ENCODE measurements at places on chromosomes 5 and 9.
A peak's percentile ranks its signal among the peaks of the same experiment; 100 is the strongest.

- DNase-seq = peak; percentile 37
Measured at GRCh38 chr5:137743031-137743640, 7.2 kb upstream of the KLHL3 start.

DNA sequence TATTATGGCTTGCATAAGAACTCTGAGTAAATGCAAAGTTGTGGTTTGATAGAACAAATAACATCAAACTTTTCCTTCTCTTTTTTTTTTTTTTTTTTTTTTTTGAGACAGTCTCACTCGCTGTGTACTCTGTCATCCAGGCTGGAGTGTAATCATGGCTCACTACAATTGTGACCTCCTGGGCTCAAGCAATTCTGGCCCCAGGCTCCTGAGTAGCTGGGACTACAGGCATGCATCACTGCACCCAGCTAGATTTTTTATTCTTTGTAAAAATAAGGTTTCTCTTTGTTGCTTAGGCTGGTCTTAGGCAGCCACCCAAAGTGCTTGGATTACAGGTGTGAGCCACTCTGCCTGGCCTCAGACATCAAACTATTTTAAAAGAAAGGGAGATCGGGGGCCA, 19.0 kb upstream of the PTGER4 start:
- DNase-seq = no peak

DNA sequence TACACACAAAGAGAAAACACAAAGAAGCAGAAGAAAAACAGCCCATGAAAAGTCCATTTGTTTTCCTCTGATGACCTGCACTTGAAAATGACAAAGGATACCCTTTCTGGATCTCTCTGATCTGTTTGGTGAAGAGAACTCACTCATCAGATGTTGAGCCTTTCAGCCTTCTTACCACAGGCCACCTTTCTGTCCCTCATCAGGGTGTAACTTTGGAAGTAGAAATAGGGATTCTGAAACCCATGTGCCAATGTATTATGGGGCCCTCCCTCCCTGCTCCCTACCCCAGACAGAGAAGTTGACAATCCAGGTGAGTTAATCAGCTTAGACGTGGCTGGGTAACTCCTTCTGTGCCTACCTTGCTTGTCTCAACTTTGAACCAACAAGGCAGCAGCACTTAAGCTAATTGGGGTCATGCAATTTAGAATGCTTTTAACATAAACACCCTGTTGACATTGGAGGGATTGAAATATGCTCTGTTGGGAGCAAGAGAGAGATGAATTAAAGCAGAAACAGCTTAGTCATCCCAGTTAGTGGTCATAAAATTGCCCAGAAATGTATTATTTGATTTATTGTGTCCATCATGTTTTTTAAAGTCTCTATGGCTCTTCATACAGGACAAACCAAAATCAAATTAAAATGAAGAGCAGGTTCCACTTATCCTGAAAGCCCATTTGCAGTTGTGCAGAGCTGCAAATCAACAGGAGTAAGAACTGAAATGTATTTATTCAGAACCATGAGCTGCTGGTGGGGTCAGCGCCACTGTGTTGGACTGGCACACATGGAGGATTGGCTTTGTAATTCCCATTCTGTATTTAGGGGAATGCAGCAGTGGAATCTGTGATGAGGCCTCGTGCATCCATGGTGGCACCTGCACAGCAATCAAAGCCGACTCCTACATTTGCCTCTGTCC, 132.0 kb downstream of the LIFR start:
- DNase-seq = no peak

DNA sequence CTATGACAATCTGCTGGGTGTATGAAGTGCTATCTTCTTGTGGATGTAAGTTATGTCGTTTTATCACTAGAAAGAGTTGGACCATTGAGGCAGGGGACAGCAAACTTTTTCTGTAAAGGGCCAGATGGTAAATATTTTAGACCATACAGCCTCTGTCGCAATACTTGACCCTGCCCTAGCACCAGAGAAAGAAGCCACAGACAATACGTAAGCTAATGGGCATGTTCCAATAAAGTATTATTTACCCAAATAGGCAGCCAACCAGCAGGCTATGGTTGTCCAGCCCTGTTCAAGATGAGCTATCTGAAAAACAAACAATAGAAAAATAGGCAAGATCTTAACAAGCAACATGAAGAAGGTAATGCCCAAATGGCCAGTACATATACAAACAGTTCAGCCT, 36.4 kb downstream of the MTX3 start:
- no peak for DNase-seq

DNA sequence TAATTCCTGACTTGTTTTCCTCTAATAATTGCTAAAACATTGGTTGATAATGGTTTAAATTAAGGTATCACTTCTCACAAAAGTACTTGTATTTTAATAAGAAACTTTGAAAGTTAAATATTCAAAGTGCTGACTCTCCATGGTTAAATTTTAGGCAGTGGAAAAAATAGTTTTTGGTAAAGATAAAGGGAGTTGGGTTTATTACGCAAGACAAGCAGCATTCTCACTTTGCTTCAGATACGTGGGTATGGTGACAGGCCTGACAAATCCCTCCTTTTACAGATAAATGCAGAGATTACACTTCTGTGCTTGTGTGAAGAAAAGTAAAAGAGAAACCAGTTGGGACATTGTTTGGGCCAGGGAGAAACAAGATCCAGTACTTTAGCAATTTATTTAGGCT, 14.5 kb upstream of the FAM170A start:
- no peak for DNase-seq

GRCh38 chr9:128893354-128893753, 11.4 kb downstream of the LRRC8A start:
- DNase-seq = peak; percentile 11

DNA sequence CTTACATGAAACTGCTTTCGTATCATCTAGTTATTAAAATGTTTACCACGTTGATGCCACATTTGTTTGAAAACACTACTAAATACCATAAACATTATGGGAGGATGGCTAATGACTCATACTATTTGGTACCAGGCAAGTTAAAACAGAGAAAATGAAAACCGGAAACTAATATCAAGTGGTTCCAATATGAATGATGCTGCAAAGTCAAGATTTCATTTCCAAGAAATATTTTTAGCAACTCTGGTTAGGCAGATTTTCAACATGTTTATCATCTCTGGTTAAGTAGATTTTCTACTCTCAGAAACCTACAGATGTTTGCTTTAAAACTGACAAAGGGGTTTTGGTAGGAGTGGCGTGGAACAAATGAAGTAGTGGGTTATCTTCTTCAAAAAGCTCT, 4.9 kb upstream of the F2R start:
- DNase-seq = no peak

GRCh38 chr9:13069498-13069897, 210.0 kb downstream of the MPDZ start:
- no peak for DNase-seq

- DNase-seq = no peak
Measured at GRCh38 chr9:137535120-137535428, 15.1 kb downstream of the PNPLA7 start.

DNA sequence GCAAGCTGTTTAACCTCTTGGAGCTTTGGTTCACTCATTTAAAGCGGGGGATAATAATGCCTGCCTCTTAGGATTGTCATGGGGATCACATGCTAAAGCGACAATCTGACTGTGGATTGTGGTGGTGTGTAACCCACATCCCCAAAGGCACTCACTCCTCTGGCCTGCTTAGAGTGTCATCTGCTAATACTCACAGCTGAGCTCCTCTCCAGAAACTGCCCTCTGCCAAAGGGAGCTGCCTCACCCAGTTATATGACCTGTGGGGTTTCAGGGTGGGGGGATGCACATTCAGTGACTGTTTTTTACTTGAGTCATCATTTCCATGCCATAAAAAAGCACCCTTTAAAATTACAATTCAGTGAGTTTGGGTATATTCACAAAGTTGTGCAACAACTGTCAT, 110.0 kb upstream of the SPOCK1 start:
- DNase-seq = no peak

- DNase-seq = no peak
Measured at GRCh38 chr9:29609282-29609681, 2036.0 kb upstream of the C9orf72 start.

GRCh38 chr9:126591922-126592321, 21.8 kb upstream of the LMX1B start:
- no peak for DNase-seq

- no peak for DNase-seq
Measured at GRCh38 chr9:34252016-34252415, 73.2 kb downstream of the UBAP1 start.

GRCh38 chr5:93911609-93912008, 170.2 kb upstream of the POU5F2 start:
- no peak for DNase-seq

DNA sequence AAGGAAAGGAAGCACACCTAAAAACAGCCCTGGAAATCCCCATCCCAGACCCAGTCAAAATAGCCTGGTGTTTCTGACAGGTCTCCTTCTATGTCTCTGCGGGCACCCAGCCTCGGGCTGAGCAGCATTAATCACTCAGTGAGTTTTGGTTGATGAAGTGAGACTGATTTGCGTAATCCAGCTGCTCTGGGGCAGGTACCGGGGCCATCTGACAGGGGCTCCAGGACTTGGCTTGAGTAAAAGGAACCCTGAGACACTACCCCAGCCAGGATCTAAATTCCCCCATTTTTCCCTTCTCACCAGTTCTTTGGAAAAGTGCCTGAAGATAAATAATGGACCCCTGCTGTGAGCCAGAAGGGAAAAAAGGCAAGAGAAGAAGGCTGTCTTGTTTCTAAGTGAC, 596 bp downstream of the SLC28A3 start:
- peak; percentile 5 for DNase-seq

DNA sequence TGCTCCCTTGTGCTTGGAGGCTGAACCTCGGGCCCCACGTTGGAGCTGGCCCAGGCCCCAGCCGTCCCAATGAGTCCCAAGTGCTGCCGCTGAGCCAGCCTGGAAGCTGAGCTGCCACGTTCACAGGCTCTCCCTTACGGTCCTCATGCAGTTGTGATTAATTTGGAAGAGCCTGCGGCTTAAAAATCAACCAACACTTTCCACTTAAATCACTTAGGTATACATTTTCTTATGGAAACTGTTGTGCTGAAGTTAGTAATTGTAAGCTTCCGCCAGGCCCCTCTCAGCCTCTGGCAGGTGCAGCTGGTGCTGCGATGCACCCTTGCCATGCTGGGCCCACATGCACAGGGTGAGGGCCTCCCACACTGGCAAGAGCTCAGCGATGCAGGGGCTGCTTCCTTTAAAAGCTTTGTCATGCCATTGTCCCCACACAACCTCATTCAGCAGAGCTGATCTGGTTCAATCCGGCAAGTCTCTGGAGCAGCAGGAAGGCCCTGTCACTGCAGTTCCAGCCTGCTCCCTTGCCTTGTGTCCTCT, 61.0 kb downstream of the IPPK start:
- peak; percentile 63 for DNase-seq

- no peak for DNase-seq
Measured at GRCh38 chr9:86354818-86355309, 654 bp upstream of the TUT7 start.

DNA sequence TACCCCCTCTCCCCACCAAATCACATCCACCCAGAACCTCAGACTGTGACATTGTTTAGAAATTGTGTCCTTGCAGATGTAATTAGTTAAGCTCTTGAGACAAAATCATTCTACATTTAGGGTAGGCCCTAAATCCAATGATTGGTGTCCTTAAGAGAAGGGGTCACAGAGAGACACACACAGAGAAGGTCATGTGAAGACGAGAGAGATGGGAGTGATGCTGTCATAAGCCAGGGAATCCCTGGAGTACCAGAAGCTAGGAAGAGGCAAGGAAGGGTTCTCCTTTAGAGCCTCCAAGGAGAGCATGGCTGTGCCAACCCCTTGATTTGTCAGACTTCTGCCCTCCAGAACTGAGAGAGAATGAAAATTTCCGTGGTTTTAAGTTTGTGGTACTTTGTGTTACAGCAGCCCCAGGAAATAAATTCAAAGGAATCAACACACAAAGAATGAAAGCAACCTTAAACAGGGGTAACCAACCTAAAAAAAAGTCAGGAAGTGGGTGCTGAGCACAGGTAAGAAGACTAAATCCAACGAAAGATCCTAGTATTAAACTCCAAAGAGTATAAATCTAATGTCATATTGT, 33.6 kb downstream of the TIMD4 start:
- DNase-seq = no peak

- peak; percentile 44 for DNase-seq
Measured at GRCh38 chr5:149381261-149381985, 2.3 kb upstream of the IL17B start.

- DNase-seq = no peak
Measured at GRCh38 chr5:67407979-67408378, 211.4 kb upstream of the CD180 start.

- DNase-seq = no peak
Measured at GRCh38 chr5:34533582-34534522, 122.3 kb upstream of the RAI14 start.
